ENCODE measurements at places on chromosomes 13 and 19. TPM values are rescaled to one million over a fixed set of nuclear protein-coding genes. Genes with fewer than 3 reads are reported as not detected.

NEK5 gene
- 1.2 TPM for total RNA-seq

TPP2 gene
- total RNA-seq = 42.2 TPM

ACP7 gene
- not detected for total RNA-seq

ZNF526 gene
- 11.6 TPM for total RNA-seq

DMKN gene
- total RNA-seq = 150 TPM

PEAK3 gene
- 2.1 TPM for total RNA-seq

ZNF737 gene
- total RNA-seq = 22.7 TPM

MLLT1 gene
- 53.2 TPM for total RNA-seq

FFAR1 gene
- not detected for total RNA-seq

ZNF254 gene
- total RNA-seq = 23.1 TPM

SRRM5 gene
- total RNA-seq = 0.28 TPM

ZNF223 gene
- total RNA-seq = 9.3 TPM

FOSB gene
- 0.98 TPM for total RNA-seq

URAD gene
- total RNA-seq = not detected

SCGB2B2 gene
- 1.1 TPM for total RNA-seq

CNFN gene
- total RNA-seq = 2.2 TPM

SGCG gene
- 0.50 TPM for total RNA-seq

MISP3 gene
- 8.7 TPM for total RNA-seq

PRR12 gene
- total RNA-seq = 27.4 TPM

ZNF253 gene
- 15.3 TPM for total RNA-seq

NECTIN2 gene
- 110 TPM for total RNA-seq

TLE2 gene
- total RNA-seq = 76.6 TPM

ZNF439 gene
- total RNA-seq = 13.2 TPM

HSD11B1L gene
- total RNA-seq = 7.8 TPM

DACT3 gene
- 10.4 TPM for total RNA-seq

FLT3 gene
- total RNA-seq = 2.9 TPM

CD320 gene
- total RNA-seq = 26.1 TPM

ZNF14 gene
- total RNA-seq = 10.2 TPM

CFAP97D2 gene
- total RNA-seq = not detected

ZNF433 gene
- total RNA-seq = 13.6 TPM

SYT3 gene
- total RNA-seq = 0.63 TPM

OVOL3 gene
- total RNA-seq = not detected

CLPTM1 gene
- total RNA-seq = 107 TPM

FBL gene
- 165 TPM for total RNA-seq

ZNF440 gene
- total RNA-seq = 21.0 TPM

HSD17B14 gene
- total RNA-seq = 5.2 TPM

SHD gene
- total RNA-seq = not detected

SMIM44 gene
- not detected for total RNA-seq

TNFSF9 gene
- 1.1 TPM for total RNA-seq

PRTN3 gene
- total RNA-seq = not detected

GPR4 gene
- 9.7 TPM for total RNA-seq

HNRNPM gene
- total RNA-seq = 164 TPM

FLT1 gene
- total RNA-seq = 45.7 TPM

GNA15 gene
- total RNA-seq = 8.7 TPM

SIN3B gene
- total RNA-seq = 62.0 TPM

FOXA3 gene
- 3.7 TPM for total RNA-seq

PRX gene
- total RNA-seq = 4.5 TPM
